ENCODE measurements at places on chromosomes 6 and 20.

- DNase-seq = no peak
These were observed 633.5 kb downstream of the RFPL4B start for GRCh38 chr6:112980676-112981075.

DNA sequence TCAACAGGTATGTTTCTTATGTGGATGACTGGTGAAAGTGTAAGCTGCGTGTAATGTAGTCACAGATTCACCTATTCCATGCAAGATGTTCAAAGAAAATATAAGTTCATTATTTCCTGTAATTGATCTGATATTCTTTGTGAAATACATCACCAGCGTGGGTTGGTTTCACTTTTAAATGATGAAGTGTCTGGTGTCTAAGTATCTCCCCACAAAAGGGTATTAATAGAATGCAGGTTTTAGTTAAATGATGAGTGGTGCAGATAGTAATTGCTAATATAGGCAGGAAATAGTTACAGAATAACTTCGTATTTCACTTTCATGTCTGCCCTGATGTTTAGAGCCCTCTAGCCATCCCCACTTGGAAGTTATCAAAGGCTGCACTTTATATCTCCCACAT, 22.2 kb downstream of the PGBD1 start:
- DNase-seq = no peak

- DNase-seq = no peak
These were observed 15.2 kb downstream of the GINM1 start for GRCh38 chr6:149581349-149581748.

DNA sequence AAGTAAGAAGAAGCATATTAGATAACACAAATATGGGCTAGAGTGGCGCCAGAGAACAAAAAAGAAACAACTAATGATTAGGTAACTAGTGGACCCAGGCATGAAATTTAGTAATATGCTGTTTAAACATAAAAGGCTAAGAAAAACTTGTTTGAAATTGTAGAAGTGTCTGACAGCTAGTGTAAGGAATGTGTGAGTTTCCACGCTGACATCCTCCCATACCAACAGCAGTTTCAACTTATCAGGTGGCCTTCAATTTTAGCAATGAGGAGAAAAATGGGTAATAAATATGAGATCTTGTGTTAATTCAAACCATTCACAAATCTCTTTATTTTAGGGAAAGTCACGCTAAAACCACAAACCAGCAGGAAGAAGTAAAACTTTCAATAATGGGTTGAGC, 440.2 kb upstream of the FLRT3 start:
- DNase-seq = no peak

- DNase-seq = no peak
These were observed 931 bp upstream of the UCKL1 start for GRCh38 chr20:63957004-63957689.

GRCh38 chr6:144150710-144151657, 667 bp downstream of the STX11 start:
- DNase-seq = peak; percentile 14
